ENCODE measurements at places on chromosomes 6 and 20.

DNA sequence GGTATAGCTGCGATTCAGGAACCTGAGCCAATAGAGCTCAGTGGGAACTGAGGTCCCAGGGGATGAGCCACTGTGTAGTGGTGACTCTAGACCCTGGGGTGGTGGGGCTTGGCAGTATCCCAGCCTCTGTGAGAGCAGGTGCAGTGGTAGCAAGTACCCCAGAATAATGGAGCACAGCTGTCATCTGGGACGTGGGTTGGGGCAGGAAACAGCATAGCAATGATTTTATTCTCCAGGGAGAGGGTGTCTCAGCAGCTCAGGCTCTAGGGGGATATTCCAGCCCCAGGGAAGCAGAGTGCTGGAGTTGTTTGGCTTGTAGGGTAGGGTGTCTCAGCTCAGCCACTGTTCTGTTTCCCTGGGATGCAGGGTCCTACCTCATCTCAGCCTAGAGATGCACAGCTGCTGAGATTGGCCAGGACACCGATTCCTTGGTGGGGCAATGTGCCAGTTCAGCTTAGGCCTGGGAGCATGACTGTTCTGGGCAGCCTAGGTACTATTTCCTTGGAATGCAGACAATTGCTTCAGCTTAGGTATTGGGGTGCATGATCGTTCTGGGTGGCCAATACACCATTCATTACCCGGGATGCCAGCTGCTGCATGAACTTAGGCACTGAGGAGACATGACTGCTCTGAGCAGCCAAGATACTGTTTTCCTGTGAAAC is 34.0 kb upstream of the NUP153 start:
- no peak for DNase-seq

DNA sequence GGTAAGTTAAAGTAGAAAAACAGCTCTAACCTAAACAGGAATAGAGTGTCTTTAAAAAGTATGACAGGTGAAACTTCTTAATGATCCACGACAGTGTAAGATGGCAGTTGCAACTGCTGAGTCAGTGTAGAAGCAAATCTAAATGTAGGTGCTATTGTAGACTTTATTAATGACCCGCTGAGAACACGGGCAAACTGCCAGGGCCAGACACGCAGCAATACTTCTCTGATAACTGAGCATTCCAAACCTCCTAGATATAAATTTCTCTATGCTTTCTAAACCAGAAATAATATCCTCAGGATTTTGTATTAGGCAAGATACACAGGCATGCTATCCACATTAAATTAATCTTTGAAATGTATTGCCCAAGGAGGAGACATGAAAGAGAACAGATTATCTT is 1076.4 kb downstream of the HACE1 start:
- DNase-seq, result no peak

DNA sequence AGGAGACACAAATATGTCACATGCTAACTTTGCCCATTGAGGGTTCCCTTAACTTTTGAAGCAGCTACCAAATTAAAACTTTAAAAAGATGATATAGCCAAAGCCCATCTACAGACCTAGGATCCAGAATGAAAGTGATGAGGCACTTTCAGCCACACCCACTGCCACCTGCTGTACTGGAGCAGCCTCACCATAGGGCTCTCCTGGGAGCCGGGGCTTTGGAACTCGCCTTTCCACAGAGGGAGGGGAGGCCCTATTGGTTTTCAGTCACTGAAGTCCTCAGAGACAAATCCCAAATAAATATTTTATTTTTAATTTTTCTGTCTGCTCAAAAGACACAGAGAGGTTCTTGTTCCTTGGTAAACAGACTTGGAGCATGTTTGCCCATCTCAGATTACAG is 238.1 kb upstream of the TAB2 start:
- DNase-seq, result no peak

DNA sequence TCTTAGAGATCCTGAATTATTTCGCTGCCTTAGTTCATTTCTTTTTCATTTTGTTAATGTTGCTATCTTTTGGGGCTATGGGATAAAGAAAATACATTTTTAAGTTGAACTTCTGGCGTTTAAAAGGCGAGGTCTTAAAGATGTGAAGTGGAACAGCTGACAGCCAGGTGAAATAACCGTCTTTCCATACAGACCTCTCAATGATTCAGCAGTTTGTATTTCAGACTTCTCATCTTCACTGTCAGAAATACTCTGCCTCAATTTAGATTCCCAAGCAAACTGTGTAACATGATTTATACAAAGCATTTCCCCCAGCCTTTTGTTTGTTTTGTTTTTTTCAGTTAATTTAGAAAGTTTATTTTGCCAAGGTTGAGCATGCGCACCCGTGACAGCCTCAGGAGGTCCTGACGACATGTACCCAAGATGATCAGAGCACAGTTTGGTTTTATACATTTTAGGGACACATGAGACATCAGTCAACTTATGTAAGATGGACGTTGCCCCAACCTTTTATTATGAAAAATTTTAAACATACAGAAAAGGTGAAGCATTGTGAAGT is 40.0 kb downstream of the SLC9A8 start:
- DNase-seq, result no peak

- DNase-seq, result no peak
These were observed 19.8 kb upstream of the TGM3 start for GRCh38 chr20:2276015-2276414.

DNA sequence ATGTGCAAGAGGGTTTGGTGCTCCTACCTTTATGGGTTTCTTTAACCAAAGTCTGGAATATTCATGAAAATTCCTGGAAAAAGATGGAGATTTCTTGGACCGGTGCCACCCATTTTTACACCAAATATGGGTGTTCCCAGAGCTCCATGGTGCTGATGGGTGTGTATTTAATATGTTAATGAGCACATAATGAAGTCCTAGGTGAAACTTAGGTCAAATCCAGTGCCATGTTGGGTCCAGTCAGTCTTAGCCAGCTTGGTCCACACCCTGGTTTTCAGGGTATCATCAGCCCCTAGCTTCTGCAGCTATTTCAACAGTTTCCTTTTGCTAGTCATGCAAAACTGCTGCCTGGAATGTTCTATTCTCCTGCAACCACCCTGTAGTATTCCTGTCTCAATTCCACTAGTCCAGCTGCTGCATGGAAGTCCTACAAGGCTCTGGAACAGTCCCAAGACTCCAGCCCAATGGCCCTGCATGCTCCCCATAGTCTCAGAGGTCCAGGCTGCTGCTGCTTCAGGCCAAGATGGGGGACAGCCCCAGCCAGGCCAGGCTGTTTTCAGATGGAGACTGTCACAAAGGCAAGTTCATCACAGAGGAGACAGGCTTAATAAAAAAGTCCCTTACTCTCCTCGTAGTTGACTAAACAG is 31.8 kb downstream of the CST9L start:
- no peak for DNase-seq

DNA sequence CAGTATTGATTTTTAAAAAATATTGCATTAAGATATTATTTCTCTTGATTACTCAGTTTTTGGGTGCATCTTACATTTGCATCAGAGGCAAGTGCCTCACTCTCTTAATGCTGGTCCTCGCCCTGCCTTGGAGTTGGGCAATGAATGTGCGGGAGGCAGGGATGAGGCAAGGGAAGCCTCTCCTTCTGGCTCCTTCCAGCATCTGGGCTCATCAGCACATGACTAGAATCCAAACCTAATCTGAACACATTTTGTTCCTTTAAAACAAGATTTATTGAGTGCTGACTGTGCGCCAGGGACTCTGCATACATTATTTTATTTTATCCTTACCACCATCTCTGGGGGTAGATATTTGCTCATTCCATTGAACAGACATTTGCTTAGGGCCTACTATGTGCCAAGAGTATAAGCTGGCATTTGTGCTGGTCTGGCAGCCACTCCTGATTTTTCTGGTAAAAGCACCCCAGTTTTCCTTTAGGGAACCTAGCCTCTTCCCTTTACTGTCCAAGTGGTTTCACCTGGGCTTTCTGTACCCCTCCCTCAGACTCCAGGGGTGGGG is 71.9 kb upstream of the ZNFX1 start:
- no peak for DNase-seq
